ENCODE measurements at places on chromosomes 7 and 10.

- DNase-seq, result no peak
Observed at GRCh38 chr7:147912946-147913638, 677.5 kb upstream of the C7orf33 start.

DNA sequence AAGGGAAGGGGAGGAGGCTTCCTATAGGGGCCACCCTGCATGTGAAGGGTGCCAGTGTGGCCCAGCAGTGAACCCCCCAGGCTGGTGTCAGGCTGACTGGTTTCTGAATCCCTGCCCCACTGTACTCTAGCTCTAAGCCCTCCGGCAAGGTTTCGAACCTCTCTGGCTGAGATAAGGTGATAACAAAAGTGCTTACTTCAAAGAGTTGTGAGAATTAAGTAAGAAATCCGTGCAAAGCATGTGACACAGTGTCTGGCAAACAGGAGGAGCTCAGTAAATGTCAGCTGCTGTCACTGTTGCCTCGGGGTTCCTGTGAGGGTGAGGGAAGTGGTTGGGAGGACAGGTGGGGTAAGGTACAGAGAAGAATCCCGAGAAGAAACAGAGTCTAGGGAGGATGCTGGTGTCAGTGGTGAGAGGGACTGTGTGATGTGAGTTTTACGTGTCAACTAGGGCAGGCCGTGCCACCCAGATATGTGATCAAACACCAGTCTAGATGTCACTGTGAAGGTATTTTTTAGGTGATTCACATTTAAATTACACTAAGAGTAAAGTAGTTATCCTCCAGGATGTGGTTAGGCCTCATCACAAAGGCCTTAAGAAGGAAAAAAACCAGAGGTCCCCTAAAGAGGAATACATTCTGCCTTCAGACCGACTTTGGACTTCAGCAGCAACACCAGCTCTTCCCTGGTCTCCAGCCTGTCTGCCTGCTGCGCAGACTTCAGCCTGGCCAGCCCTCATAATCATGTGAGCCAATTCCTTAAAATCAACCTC, 64.4 kb downstream of the BPGM start:
- peak; percentile 92 for DNase-seq

DNA sequence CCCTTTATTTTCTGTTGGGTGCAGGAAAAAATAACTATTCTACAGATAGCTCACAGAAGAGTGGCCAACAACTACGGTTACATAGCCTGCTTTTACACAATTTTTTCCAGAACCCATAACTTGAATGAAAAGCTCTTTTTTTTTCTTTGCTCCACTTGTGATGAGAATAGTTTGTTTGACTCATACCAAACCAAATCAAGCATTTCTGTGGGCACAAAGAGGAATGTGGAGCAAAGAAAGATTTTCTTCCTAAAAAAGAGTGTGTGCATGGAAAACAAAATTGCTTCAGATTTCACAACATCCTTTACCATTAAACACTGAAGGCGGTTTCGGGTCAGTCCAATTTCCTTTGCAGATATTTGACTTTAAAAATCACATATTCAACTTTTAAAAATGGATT, 54.8 kb upstream of the RAB11FIP2 start:
- DNase-seq, result no peak

GRCh38 chr7:135666156-135666555, 3.8 kb downstream of the STMP1 start:
- no peak for DNase-seq

GRCh38 chr10:93413252-93413689, 68.9 kb downstream of the MYOF start:
- DNase-seq, result peak; percentile 71

DNA sequence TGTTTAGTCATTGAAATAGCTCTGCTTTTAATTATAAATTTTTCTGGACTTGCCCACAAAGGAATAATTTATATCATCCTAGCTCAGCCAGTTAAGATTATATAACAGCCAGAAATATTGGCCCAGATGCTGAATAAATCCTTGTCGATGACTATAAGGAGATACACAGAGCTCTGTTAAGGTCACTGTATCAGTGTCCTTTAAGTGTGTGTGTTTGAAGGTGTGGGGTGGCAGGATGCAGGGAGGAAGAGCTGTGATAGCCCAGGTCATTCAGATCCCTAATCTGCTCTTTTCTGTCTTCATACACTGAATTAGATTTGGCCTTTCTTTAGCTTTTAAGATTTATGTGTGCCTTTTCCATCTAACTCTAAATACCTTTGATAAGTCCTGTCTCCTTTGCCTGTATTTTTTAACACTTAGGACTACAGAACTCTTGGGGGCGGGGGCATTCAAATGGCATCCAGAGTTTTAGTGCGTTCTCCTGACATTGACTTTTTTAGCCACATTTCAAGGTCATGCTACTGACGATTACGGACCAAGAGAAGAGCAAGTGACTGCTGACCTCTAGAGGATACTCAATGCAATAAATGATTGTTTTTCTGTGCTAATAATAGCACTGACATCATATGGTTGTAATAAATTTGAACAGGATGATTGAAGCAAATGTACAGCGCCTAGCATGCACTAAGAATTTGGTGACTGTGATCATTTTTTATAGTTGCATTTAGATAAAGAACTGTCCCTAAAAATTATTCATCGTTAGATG, 172.3 kb downstream of the CACNB2 start:
- DNase-seq, result no peak

GRCh38 chr7:41911792-41912191, 208.9 kb upstream of the INHBA start:
- DNase-seq, result no peak

- no peak for DNase-seq
Observed at GRCh38 chr7:142855114-142855743, 353 bp downstream of the EPHB6 start.

- DNase-seq, result no peak
Observed at GRCh38 chr7:158190756-158191155, 396.9 kb downstream of the PTPRN2 start.

DNA sequence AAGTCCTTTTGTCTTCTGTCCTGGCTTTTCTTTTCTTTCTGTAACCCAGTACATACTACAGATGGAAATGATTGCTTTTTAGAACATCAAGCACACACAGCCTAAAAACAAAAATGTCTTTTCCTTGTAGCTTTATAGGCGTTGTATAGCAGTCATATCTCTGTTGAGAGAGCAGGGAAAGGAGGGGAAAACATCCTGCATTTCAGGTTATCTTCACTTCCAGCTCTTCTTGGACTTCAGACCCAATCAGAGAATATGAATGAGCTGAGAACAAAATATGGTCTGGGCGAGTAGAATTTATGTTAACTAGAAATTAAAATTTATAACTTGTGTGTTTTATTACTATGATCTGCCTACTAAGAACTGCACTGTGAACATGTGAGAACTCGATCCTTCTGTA, 14.7 kb downstream of the TMEM60 start:
- no peak for DNase-seq

- DNase-seq, result no peak
Observed at GRCh38 chr7:734214-734613, 7.1 kb upstream of the PRKAR1B start.

DNA sequence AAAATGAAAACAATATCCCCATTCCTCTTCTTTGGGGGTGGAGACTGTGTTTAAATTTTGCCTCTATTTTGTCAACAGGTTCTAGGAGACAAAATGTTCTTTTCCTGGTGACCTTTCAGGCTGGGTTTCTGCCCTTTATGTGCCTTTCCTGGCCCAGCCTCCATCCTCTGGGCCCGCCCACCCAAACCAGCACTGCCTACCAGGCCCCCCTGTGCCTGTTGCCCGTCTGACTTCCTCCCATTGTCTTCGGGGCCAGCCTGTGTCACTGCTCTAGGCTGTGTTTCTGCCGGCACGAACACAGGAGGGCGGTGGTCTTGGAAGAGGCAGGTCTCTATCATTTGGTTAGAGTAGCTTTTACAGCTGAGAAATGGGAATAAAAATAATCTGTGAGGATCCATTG, 13.9 kb downstream of the TSPAN14 start:
- peak; percentile 39 for DNase-seq

- DNase-seq, result no peak
Observed at GRCh38 chr7:147245274-147245673, 1128.7 kb downstream of the CNTNAP2 start.

GRCh38 chr10:55283031-55283430, 482.0 kb upstream of the PCDH15 start:
- no peak for DNase-seq

Data from stimulated activated naive CD4-positive, alpha-beta T cell (primary cell).